ENCODE measurements at places on chromosomes 2 and 18.

DNA sequence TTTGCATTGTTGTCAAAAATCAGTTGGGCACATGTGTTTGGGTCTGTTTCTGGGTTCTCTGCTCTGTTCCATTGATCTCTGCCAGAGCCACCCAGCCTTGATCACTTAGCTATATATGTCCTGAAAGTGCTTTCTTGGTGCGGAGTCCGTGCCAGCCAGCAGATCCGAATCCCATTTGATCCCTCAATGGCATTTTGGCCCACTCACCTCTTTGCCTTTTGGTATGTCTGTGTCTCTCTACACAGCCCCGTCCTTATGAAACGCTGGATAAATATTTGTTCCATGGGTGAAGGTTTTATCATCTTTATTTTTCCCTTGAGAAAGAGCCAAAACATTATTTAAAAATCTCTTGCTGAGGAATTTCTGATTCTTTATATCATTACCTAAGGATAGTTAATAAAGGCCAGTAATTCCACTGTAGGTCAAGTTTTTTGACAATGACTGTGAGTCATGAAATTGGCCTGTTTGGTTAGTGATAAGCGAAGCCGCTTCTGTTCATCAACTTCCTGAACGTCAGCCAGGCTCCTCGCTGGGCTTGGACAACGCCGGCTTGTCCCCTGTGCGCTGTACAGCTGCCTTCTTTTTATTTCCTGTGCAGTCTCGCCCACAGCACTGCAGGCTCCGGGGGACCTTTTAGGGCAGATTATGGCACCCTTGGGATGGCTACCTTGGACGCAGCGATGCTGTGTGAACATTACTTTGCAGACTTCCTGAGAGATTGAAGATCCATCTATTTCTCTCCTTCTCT is 24.9 kb downstream of the MTCL1 start:
- DNase-seq = no peak

DNA sequence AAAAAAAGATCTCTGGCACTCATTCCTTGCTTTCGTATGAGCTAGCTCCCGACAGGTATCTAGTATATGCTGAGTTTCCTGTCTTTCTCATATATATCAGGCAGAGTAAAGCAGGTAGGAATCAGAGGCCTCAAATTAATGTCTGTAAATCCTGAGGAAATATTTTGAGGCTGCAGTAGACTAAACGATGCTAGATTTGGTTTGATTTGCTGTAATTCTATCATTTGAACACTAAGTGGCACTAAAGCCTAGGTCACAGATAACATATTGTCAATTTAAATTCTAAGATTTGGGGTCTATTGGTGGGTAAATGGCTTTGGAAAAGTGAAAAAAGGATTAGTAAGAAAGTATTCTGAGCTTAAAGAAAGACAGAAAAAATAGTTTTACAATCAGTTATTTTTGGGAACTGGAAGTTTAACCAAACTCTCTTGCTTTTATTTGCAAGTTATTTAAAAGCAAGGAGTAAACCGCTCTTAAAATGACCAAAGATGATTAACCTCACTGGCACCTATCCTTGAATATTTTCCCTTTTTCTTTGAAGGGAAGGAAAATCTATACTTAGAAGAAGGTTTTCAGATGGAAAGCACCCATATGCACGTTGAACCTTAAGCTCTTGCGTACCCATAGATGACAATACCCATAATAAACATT is 37.6 kb upstream of the SLC4A10 start:
- no peak for DNase-seq

DNA sequence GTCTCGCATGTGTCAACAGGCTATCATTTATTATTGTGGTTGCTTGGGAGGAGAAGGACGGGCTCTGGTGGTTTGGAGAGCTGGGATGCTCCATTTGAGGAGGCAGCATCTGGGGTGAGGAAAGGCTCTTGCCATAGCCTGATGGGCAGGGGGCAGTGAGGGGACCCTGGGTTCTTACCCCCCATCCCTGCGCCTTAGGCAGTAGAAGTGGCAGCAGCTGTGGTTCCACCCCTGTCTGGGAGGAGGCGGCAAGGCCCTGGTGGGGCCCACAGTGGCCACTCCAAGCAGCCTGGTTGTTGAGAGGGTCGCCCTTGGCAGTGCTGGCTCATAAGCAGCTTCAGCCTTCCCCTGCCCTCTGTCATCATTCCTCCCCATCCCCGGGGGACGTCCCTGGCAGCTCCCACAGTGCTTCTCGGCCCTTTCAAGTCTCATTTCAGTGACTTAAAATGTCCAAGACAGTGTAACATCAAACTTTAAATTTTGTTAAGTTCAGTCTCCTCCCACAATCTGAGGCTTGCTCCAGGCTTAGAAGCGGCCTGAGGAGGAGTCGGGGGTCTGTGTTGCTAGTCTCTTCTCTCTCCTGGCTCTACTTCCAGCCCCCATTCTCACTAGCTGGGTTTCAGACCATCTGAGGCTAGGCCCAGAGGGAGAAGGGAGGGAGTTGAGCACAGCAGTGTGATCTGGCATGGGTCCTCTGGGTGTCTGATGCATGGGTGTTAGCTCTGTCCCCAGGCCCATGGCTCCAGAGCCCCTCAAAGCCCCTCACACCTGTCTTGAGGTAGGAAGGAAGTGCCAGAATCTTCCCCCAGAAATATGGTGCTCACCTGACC is 34.9 kb upstream of the PTPN4 start:
- no peak for DNase-seq

DNA sequence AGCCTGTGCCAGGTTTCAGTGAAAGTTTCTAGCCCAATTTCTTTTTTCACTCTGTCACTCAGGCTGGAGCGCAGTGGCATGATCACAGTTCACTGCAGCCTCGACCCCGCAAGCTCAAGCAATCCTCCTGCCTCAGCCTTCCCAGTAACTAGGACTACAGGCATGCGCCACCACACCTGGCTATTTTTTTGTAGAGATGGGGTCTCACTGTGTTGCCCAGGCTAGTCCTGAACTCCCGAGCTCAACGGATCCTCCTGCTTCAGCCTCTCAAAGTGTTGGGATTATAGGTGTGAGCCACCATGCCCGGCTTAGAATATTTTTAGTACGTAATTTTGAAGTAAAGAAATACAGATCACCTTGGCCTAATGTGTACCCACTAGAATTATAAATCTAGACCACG is 87.1 kb downstream of the GORASP2 start:
- DNase-seq = no peak

DNA sequence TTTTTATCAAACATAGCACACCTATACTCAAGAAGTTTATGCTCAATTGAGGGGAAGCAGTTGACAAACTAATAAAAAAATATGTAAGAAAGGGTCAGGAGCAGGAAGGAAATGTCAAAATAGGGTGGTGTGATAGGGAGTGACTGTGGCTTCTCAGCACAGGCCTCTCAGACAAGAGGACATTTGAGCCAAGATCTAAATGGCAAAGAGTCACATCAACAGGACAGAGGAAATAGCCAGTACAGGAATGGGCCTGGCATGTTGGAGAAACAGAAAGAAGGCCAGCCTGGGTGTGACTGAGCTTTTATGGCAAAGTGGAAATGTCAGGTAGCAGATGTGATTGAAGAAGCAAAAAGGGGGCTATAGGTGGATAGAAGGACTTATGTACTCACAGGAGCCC is 117.0 kb downstream of the CCDC148 start:
- no peak for DNase-seq

DNA sequence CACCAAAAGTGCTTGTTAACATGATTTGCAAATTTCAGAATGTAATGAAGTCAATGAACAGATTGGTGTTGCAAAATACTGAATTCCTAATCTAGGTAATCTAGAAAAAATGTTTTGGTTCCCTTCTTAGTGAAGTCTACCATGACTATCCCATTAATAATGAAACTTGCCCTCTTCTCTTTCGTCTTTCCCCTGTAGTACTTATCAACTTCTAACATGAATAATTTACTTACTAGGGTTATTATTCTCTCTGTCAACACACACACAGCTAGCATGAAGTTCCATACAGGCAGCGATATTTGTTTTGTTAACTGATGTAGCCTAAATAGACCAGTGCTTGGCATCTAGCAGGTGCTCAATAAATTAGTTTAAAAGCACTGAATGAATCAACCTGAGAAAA is 160.2 kb downstream of the NCK2 start:
- DNase-seq = no peak

- no peak for DNase-seq
Observed at GRCh38 chr2:229578052-229578846, 136.1 kb downstream of the DNER start.

GRCh38 chr2:228747483-228747882 is 523.6 kb downstream of the PID1 start:
- DNase-seq = no peak

DNA sequence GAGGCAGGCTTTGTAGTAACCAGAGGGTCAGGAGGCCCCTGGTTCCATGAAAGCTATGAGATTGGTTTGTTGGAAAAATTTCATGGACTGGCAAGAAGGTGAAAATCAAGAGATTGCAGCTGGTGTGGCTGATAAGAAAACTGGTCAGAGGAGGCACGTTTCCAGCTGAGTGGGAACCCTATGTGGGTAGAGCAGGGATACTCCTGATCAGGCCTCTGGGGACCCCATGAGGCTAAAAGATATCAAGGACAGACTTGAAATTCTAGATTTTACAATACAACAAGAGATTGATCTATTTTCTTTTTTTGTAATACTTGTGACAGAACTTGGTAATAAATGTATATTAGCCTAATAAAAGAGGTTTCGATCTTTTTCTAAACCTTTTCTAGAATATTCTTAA is 1615.1 kb downstream of the DPP10 start:
- DNase-seq = no peak

DNA sequence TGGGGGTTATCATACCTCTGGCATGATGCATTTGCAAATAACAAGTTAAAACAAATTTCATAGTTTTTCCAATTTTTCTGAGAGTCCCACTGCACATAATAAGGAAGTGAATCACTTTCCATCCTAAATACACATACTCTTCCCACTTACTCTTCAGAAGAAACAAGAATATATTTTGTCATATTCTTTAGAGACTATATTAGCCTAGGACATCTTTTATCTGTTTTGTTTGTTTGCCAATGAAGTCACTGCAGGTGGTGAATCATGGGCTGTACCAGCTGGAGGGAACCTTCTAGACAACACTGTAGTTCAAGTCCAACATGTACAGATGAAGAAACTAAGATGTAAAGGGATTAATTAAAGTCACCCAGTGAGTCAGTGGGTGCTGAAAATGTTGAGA is 116.8 kb downstream of the XIRP2 start:
- DNase-seq = no peak

DNA sequence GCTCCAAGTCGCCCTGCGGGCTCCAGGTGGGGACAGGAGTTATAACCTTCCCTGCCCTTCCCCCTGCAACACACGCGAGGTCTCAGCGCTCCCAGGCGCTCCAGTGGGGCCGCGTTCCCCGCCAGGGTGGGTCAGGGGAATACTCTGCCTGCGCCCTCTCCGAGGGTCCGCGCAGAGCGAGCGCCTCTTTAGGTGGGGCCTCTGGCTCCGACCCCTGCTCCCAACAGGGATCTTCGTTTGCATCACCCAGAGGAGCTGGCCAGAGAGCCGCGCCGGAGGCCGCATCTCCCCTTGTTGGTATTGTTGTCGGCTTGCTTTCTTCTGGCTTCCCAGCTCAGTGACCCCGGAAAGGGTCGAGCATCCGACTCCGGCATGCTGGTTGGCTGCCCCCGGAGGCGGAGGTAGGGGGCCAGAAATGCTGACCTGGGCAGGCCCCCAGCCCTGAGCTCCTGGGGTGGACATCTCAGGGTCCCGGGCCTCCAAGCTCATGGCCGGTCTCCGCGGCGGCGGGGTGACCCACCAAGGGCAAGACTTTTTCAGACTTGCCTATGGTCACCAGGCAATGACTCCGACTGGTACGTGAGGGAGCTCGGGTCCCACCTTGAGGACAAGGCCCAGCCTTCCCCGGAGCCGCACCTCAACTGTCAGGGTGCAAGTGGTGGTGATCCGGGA is 11.2 kb upstream of the EN1 start:
- no peak for DNase-seq

DNA sequence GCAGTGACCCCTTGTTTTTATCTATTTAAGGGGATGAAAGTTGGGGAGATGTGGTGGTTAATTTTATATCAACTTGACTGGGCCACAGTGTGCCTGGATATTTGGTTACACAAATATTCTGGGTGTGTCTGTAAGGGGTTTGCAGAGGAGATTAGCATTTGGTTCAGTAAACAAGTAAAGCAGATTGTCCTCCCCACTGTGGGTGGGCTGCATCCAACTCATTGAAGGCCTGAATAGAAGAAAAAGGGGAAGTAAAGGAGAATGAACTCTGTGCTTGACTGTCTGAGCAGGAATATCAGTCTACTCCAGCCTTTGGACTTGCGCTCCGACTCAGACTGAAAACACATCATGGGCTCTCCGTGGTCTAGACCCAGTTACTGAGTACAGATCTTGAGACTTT is 80.9 kb downstream of the GCA start:
- no peak for DNase-seq

DNA sequence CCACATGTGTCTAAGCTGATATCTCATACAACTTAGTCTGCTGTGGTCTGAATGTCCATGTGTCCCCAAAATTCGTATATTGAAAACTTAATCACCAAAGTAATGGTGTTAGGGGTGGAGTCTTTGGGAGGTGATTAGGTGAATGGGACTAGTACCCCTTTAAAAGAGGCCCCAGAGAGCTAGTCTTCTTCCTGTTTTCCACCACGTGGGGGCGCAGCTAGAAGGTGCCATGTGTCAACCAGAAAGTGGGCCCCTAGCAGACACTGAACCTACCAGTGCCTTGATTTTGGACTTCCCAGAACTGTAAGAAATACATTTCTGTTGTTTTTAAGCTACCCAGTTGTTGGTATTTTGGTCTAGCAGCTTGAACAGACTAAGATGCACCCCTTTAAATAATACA is 86.6 kb downstream of the ASB1 start:
- DNase-seq = no peak

- no peak for DNase-seq
Observed at GRCh38 chr2:60351321-60351720, 202.1 kb downstream of the BCL11A start.

DNA sequence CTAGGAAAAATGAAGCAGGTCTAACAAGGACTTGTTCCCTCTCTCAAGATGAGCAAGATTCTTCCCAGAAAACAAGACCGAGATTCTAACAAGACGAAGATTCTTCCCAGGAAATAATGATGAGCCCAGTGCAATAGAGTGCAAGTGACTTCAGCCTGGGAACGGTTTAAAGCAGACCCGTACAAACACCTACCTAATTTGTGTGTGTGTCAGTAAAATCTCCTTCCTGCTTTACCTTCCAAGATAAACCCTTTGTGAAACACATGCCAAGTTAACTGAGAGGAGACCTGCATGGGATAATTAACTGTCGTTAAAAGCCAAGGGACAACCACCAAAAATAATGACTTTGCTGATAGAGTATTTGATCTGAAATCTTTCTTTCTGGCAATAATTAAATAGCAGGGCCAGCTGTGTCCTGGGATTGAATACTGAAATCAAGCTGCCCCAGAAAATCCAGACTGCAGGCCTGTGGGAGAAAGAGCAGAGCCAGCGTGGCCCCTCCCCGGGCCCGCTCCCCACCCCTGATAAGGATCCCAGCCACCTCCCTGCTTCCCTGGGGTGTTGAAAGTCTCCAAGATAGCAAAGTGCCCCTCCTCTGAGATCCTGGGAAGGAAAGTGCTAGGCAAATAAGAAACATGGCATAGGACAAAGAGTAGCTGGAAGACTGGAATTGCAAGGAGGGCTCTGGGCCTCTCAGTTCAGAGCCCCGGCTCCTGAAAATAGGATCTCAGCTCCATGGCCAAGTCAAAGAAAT is 145.5 kb downstream of the CYP26B1 start:
- DNase-seq = no peak
